ENCODE measurements at places on chromosomes 2 and 18. TPM values are rescaled to one million over a fixed set of nuclear protein-coding genes. Genes with fewer than 3 reads are reported as not detected.
A peak's percentile ranks its signal among the peaks of the same experiment; 100 is the strongest.

The G6PC2 gene
- not detected for total RNA-seq

The SCN7A gene
- 23.6 TPM for total RNA-seq

The ZSWIM2 gene
- total RNA-seq, result under 0.01 TPM

The FOXI3 gene
- not detected for total RNA-seq

The FAM228A gene
- total RNA-seq, result 0.99 TPM

The SS18 gene
- total RNA-seq, result 90.8 TPM

The NEB gene
- 0.26 TPM for total RNA-seq

The RTP5 gene
- not detected for total RNA-seq

The CFAP65 gene
- total RNA-seq, result not detected

The LAMA3 gene
- total RNA-seq, result 13.2 TPM

The HOXD13 gene
- total RNA-seq, result not detected

The C2orf80 gene
- not detected for total RNA-seq

The CAVIN2 gene
- total RNA-seq, result 12.6 TPM

The LRATD1 gene
- total RNA-seq, result 0.51 TPM

DNA sequence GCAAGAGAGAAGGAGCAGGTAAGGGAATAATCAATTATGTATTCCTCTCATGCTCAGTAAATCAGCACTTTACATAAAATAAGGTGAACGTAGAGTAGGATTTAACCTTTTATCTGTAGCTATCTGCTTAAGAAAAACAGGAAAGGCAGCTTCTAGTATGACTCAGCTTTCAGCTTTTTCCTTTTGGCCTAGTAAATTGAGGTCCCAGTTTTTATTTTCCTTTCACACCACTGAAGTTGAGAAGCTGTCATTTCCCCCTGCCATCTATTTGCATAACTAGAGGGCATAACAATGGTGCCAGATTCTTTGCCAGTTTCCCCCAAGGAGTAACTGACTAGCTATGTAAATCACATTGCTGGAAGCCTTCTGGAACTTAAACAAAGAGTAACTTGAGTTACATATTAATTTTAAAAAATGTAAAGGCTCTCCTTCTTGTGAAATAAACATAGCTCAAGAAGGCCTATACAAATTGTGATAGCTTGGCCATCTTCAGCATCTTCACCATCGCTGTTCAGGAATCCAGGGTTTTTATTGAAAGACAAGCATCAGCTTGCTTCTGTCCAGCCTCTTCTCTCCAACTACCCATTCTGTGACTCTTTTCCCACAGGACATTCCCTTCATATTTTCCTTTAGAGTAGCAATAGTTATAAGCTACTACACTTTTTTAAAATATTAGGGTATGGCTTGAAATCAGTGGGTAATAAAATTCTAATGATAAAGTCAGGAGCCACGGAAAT is 97.0 kb downstream of the KYNU start:
- DNase-seq, result peak; percentile 54

DNA sequence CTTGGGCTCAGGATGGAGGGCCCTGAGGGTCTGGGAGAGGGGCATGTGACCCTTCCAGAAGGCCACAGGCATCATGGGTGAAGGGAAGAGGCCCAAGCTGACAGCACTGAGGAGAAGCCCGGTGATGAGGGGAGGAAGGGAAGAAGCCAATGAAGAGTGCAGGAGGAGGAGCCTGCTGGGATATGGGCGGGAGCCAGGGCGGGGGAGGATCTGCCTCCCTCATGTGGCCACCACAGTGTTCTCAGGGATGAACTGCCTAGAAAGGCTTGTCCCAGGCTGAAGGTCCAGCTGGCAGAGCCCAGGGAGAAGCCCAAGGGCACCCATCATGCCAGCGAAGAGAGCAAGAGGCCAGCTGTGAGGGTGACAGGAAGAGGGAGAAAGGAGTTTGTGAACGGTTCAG is 24.6 kb upstream of the PLB1 start:
- no peak for DNase-seq

DNA sequence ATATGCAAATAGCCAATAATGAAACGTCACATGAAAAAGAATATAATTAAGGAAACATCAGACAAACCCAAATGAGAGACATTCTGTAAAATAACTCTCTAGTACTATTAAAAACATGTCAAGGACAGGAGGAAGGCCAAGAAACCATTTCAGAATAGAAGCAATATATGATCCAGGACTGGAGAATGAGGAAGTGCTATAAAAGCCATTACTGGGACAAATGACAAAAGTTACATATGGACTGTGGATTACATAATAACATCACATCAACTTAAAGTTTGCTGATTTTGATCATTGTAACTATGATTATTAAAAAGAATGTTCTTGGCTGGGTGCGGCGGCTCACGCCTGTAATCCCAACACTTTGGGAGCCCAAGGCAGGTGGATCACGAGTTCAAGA is 81.3 kb downstream of the CRACDL start:
- no peak for DNase-seq

DNA sequence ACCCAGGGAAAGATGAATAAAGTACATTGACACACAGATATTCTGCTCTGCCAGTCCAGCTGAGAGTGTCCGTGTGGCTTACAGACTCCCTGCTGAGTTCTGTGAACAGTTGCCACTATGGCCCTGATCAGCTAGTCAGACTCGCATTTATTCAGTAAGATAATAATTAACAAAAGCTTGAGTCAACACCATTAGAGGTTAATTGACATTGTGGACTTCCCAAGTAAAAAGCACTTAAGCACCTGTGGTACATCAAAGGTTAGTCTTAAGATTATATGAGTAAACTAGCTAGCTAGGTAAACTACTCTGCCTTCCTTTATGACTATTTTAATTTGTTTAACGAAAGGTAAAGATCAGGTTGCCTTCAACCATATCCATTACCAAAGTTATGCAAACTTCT is 33.7 kb downstream of the ANKRD30B start:
- no peak for DNase-seq

DNA sequence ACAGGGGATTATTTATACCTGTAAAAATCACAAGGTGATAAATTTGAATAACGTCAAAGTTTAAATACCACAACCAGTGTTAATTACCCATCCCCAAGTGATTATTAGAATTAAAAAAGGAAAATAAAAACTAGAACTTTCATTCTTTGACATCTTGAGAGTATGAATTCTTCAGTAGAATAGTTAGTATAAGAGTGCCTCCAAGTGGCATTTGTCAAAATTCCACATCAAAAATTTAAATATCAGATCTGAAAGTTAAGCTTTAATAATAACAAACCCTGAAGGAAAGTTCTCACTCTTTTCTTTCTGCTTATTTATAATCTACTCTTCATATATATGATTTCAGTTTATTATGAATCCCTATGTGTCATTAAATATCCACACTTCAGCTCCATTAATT is 273.7 kb upstream of the KYNU start:
- DNase-seq, result no peak

- peak; percentile 4 for DNase-seq
Measured at GRCh38 chr2:40584432-40584831, 132.5 kb upstream of the SLC8A1 start.

GRCh38 chr18:12287131-12287681 is 20.8 kb upstream of the TUBB6 start:
- DNase-seq, result no peak

DNA sequence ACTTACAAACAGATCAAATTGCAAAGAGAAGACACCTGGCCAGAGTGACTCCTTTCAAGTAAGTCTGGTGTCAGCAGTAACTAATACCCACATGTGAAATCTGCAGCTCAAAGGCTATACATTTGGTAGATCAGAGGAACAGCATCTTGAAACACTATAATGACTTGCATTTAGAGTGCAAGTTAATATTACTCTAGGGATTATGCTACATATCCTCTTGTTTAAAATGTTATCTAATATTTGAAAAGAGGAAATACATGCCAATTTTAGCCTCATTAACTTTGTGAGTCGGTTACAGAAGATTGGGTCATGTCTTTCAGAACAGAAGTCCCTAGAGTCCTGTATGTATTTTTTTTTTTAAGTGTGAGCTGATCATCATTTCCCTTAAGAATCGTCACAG is 15.2 kb downstream of the LANCL1 start:
- no peak for DNase-seq

DNA sequence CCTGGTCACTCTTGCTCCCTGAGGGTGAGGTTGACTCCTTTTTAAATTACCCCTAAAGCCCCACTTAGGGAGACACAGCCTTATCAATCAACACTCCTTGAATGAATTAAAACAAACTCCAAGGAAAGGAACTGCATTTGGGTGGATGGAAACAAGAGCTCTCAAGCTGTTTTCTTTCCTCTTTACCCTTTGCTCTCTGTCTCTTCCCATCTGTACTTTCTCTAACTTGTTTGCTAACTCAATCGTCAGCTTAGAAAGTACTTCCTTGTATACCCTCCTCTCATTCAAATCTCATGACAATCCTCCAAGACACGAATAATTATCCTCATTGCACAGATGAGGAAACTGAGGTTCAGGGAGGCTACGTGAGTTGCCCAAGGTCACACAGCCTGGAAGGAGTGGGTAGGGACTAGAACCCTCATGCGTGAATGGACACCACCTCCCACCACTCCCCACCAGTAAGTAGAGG is 32.7 kb downstream of the ZFP36L2 start:
- no peak for DNase-seq

- DNase-seq, result peak; percentile 16
Measured at GRCh38 chr2:215361211-215361875, 49.5 kb downstream of the ATIC start.

GRCh38 chr2:54408288-54408687 is 47.8 kb upstream of the SPTBN1 start:
- no peak for DNase-seq

DNA sequence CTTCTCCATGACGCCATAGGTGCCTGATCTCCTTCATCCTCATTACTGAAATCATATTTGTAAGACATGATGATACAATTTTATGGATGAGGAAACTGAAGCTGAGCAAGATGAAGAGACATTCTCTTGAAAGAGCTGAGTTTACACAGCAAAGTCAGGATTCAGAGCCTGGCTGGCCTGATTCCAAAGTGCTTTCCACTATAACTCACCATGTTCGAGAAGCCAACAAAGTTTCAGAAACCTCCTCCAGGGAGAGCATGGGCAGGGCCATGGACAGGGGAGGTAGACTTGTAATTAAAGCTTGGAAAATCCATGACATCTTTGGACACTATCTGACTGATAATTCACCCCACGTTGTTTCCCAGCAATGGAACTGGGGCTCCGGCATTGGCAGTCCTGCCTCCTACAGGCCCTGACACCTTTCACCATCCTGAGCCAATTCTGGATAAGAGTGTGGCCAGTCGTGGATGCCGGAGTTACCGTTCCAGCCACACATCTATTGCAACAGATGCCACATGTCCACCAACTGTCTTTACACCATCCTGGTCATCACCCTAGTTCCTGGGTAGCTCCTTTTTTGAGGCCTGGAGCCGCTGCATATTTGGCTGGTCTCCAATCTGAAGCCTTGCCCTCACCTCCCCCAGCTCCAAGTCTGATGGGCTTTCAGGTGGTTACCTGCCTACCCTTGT is 85.0 kb upstream of the PPP1CB start:
- no peak for DNase-seq

DNA sequence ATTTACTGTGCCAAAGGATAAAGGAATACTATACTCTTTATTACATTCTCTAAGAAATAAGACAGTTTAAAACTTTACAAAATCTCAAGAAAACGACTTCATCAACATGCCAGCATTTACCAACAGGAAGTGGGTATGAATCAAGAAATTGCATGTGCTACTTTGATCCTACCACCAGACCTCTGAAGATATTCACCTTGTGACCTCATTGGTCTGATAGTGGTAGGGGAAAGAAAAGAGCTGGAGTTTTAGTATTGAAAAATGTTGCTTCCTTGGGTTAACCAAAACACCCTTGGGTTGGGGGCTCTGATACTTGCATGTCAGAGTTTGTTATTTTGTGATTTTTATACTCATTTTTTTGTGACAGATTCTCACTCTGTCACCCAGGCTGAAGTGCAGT is 84.1 kb upstream of the LPIN2 start:
- no peak for DNase-seq

DNA sequence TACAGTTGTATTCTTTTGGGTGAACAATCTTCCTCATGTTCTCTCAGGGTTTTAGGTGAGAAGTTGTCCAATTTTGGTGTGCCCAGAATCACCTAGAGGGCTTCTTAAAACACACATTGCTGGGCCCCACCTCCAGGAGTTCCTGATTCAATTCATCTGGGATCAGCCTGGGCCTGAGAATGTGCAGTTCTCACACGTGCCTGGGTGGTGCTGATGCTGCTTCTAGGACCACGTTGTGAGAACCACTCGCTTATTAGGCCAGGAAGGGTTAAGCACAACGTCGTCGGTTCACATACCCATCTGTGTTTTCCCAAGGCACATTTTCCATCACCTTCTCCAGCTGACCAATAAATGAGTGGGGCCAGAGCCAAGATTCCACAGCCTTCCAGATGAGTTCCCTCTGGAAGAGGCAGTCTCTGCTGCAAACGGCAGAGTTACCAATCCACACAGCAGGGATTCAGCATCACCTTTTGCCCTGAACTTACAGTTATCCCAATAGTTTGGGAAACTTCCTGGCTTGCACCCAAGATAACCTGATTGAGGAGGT is 277.7 kb upstream of the HNRNPA3 start:
- no peak for DNase-seq

DNA sequence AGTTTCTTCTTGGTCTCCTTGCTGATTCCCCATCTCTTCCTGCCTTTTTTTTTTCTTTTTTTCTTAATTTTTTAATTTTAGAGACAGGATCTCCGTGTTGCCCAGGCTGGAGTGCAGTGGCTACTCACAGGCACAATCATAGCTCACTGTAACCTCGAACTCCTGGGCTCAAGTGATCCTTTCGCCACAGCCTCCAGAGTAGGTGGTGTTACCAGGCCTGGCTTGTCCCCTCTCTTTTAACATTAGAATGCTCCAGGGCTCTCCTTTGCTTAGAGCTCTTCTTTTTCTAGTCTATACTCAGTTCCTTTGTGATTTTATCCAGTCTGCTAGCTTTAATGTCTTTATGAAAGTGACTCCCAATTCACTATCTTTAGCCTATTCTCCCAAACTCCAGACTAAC is 89.2 kb downstream of the ARHGEF33 start:
- no peak for DNase-seq

- peak; percentile 63 for DNase-seq
Measured at GRCh38 chr18:72544092-72544886, at the start of gene CBLN2. TSS of gene CBLN2 (minus strand) at chr18:72544342. CDS start at chr18:72542160, 2,182 bp downstream.

DNA sequence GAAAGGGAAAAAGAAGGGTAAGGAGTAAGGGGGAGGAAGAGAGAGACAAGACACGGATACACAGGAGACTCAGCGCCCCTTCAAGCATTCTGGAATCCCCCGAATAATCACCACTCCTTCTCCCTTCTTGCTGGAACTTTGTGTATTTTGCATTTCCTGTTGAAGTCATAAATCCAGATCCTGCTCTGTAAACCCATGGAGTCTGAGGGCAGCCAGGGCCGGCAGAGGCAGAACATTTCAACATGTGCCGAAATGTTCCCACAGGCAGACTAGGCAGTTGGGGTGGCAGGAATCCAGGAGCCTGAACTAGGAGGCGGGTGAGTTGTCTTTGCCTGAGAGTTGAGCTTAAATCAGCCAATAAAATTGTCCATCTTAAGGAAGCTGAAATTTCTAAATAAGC is 193.1 kb downstream of the SH3RF3 start:
- DNase-seq, result peak; percentile 99

All from fibroblast of lung (primary cell).